ENCODE measurements at places on chromosomes 12 and 14.

GRCh38 chr12:116303066-116303465, 25.6 kb upstream of the MED13L start:
- ATAC-seq: no peak

- no peak for ATAC-seq
Measured at GRCh38 chr14:98165976-98166375, 1106.0 kb downstream of the BCL11B start.

DNA sequence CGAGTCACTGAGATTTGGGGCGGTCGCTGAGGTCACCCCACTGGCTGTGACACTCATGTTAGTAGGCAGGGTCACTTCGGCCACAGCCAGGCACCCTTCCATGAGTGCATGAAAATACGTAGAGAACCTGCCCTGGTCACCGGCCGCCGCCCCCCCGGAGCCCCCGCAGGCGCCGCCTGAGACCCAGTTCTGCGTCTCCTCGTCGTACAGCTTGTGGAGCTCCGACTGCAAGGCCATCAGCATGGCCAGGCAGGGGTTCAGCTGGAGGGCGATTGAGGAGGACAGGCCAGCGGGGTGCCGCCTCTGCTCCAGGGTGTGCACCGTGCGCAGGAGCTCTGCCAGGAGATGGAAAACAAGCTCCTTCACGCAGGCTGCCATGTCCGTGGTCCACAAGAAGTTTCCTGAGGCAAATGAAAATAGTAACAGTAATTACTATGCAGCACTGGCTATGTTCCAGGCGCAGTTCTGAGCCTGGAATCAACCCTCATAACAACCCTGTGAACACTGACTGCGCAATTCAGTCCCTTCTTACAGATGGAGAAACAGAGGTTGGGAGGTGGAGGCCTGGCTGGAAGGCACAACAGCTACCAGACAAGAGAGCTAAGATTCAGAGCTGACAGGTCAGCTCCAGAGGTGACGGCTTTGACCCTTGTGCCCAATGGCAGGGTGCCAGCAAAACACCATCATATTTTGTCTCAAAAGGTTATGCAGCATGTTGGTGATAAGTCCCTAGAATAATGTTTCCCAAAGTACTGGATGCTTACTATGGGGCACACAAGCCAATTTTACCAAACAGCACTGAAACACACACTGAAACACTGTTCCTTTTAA, 59.9 kb downstream of the TRAFD1 start:
- ATAC-seq: no peak

GRCh38 chr12:31832740-31833729, 104.2 kb upstream of the AMN1 start:
- peak; percentile 95 for ATAC-seq

DNA sequence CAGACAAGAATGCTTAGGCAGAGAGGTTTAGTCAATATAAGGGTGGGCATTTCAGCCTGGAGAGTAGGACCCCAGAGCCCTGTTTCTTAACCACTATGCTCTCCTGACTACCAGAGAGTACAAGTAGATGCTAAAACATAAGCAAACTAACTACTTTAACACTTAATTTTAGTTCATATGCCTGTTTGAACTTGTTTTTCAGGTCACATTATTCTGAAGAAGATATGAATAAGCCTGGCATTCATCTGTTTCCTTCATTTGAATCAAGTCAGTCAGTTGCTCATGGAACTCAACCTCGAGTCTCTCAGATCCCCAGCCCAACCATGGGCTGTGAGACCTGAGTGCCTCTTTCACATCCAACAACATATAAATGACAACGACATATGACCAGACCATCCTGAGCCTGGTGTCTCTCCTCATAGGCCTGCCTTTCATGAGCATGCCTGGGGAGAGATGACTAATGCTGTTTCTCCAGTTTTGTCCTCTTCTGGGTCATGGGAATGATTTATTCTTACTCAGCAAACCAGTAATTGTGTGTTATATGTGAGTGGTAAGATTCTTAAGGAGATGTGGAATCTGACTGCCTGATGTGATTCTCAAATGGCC, 251.1 kb upstream of the BTG1 start:
- no peak for ATAC-seq

GRCh38 chr14:96626916-96627315, 124.7 kb downstream of the PAPOLA start:
- no peak for ATAC-seq

DNA sequence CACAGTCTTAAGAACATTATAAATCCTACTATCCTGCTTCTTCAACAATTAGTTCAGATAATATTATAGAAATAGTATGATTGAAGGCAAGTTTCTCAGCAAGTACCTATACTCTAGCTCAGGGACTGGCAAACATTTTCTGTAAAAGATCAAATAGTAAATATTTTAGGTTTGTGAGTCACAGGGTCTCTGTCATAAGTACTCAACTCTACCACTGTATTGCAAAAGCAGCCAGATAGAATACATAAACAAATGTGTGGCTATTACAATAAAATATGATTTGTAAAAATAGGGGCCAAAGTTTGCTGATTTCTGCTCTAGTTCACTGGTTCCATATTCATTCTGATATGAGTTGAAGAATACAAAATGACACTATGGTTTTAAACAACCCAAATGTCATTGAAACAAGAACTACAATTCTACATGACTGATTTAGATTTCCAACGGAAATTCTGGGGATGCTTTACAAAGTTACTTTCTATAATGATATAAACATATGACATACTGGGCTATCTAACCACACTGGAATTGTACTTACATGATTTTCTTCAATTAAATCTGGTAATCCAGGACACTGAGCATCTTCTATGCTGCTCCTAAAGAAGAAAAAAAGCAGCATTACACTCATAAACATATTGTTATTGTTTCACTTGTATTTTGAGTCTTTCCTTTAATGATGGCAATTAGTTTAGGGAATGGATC, 23.2 kb downstream of the LGALS3 start:
- ATAC-seq: no peak

GRCh38 chr12:28699029-28699428, 450.0 kb upstream of the FAR2 start:
- ATAC-seq: no peak

- no peak for ATAC-seq
Measured at GRCh38 chr12:47686645-47687240, 19.1 kb downstream of the RPAP3 start.

DNA sequence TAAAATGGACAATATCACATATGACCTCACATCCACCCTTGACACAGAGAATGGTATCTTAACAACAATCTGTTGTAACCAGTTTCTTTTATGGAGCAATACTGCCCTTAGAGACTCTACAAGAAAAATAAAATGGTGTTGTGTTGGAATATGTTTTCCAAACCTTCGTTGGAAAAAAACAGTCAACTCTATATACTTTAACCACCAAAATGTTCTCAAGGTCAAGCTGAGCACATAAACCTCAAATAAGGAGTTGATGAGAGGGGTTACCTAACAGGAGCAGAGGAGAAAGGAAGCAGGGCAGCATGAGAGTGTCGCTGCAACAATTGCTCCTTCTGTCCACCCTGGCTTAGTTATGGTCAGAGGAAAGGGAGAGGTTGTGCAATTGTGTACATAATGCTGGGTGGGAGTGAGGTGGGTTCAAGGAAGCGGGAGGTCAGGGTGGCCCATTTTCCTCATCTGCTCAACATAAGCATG, 179.2 kb upstream of the BMP4 start:
- no peak for ATAC-seq

DNA sequence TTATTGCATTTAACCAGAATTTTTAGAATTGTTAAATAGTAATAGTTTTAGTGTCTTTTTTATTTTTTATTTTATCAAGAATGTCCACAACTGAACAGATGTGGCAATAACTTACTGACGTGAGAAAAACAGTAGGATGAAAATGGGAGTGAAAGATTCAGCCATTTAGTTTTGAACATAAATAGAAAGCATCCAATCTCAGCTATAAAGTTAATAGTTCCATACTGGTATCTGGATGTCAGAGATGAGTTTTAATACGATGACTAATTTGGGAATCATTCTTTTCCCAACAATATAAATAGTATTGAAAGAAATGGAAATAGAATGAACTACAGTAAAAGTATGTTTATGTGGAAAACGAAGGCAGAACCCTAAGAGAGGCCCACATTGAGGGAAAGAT, 159.4 kb downstream of the EPS8 start:
- no peak for ATAC-seq

DNA sequence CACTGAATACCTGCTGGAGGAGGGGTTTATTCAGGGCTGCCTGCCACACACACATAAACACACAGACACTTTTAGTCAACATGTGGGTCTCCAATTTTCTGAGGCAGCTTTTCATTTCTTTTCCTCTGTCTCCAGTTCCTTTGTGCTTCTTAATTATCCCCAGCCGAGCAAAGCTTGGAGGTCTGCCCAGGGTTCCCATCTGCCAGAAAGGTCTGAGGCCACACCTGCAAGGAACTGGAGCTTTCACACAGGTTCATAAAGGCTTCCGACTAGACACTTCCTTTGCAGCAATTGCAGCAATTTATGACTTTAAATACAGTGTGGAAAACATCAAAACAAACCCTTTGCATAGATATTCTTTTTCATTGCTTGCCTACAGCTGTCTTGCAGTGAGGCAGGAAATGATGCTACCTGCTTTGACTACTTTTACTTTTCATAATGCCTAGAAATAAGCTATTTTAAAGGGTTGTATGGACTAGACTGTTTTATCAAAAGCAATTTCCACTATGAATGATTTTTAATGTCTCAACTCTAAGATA, 1318.9 kb downstream of the AACS start:
- ATAC-seq: no peak

DNA sequence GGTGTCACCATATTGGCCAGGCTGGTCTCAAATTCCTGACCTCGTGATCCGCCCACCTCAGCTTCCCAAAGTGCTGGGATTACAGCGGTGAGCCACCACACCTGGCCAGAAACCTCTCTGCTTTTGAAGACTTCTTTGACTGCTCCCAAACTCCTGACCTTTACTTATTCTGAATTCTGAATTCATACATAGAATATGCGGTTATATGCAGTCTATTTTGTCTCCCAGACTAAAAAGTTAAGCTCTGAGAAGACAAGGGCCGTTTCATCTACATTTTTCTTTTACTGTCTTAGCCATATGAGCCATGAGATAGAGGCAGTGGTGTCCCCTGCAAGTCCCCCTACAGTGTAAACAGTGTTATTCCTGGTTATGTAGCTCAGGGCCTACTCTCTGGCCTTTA, 179.3 kb downstream of the NTF3 start:
- no peak for ATAC-seq

GRCh38 chr14:60226298-60226697, 22.7 kb upstream of the PPM1A start:
- ATAC-seq: no peak

GRCh38 chr12:84572196-84572595, 340.4 kb downstream of the SLC6A15 start:
- no peak for ATAC-seq

GRCh38 chr12:24268663-24269186, 319.3 kb upstream of the SOX5 start:
- ATAC-seq: no peak

- no peak for ATAC-seq
Measured at GRCh38 chr12:118312578-118312977, 60.1 kb downstream of the TAOK3 start.

DNA sequence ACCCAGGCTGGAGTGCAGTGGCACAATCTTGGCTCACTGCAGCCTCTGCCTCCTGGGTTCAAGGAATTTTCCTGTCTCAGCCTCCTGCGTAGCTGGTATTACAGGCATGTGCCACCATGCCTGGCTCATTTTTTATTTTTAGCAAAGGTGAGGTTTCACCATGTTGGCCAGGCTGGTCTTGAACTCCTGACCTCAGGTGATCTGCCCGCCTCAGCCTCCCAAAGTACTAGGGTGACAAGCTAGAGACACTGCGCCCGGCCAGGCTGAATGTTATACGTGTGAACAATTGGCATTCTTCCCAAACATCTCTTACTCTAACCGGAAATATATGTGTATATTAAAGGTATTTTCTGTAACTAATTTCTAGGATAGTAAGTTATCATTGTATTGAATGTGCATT, 13.2 kb upstream of the LIMA1 start:
- ATAC-seq: no peak

DNA sequence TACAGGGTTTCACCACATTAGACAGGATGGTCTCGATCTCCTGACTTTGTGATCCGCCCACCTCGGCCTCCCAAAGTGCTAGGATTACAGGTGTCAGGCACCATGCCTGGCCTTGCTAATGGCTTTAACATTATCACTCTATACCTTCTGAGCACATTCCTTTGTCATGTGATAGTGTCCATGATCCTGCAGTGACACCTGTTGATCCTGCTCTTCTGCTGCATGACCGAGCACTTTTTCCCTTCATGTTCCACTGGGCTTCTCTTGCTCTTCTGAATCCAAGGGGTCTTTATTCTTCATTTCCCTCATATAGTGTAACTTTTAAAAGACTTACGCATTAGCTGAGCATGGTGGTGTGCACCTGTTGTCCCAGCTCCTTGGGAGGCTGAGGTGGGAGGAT, 11.6 kb downstream of the ZNF268 start:
- no peak for ATAC-seq

DNA sequence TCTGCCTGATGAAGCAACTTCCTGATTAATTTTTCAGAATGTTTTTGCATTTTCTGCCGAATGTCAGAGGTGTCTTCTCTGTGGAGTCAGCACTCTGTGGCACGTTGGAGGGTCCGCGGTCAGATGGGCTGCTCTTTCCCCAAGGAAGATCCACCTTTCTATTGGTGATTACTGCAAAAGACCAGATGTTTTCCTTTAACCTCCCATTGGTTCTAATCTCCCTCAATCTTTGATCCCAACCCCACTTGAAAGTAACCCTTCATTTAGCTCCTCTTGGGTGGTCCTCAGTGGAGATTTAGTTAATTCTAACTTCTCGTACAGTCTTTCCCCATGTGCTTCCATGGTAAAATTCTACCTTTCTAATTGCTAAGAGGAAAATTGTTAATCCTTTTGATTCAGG, 397.7 kb upstream of the DDHD1 start:
- no peak for ATAC-seq

DNA sequence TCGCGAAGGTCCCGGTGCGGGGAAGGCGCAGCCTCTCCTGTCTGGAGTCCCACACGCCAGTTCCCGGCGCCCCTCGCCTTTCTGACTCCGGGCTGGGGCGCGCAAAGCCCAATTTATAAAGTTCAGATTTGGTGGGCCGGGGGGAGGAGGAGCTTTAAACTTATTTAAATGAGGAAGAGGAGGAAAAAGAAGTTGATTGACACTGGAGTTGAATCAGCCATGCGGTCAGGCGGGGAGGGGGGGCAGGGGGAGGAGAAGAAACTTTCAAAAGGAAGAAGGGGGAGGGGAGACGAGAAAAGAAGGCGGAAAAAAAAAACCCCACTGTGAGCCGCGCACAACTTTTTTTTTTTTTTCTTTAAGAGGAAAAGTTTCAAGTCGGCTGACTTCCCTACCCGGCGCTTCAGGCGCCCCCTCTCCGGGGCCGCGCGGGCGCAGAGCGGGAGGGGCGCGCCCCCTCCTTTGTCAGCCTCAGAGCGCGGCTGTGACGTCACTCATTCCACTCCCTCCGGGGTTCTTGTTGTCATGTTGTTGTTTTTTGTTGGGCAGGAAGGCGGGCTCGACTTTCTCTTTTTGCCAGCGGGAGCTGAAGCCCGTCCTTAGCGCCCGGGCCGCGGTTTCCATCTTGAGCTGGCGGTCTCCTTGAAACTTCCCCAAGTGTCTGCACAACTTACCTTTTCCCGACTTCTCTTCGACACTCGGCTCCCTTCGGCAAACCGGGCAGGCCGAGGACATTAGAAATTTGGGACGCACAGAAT, at the start of gene ZFP36L1:
Gene ZFP36L1 (minus strand): TSS at position 89 of the 755 bp plus-strand sequence. CDS start 129 bp downstream, outside the sequence.
- peak; percentile 71 for ATAC-seq
